Tongue (tissue), 3 donors: ENCODE measurements at places on chromosomes 6 and 20.

GRCh38 chr6:139713900-139714506, 339.6 kb upstream of the CITED2 start:
- DNase-seq, result no peak

- no peak for DNase-seq
Measured at GRCh38 chr6:88380618-88381288, 214.6 kb upstream of the CNR1 start.

- no peak for DNase-seq
Measured at GRCh38 chr6:108395297-108395696, 100.4 kb downstream of the AFG1L start.

GRCh38 chr6:110665600-110665999, 149.7 kb downstream of the CDK19 start:
- no peak for DNase-seq

DNA sequence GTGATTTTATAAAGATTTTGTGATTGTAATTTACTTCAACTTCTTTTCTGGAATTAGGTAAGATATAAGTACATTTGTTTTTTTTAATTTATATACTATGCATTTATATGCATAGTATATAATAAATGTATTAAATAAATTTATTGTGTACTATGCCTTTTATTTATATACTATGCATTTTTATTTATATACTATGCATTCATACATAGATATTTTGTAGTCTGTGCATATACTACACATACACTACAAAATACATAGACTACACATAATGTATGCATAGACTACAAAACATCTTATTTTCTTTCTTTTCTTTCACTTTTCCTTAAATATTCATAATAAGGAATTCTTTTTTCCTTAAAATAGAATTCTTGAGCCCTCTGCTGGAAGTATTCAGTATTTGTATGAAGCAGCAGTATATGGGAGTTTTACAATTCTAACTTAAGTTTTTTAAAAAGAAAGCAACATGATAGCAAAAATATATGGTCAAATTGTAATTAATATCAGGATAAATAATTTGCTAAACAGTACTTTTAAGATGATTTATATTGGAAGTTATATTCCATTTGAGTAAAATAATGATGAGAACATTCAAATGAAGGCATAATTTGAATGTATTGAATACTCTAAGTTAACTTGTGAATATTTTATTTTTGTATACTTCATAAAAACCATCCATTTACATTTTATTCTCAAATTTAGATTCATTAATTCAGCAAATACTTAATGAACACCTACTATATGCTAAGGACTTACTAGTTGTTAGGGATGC, 129.3 kb downstream of the KLHL32 start:
- peak; percentile 28 for DNase-seq

DNA sequence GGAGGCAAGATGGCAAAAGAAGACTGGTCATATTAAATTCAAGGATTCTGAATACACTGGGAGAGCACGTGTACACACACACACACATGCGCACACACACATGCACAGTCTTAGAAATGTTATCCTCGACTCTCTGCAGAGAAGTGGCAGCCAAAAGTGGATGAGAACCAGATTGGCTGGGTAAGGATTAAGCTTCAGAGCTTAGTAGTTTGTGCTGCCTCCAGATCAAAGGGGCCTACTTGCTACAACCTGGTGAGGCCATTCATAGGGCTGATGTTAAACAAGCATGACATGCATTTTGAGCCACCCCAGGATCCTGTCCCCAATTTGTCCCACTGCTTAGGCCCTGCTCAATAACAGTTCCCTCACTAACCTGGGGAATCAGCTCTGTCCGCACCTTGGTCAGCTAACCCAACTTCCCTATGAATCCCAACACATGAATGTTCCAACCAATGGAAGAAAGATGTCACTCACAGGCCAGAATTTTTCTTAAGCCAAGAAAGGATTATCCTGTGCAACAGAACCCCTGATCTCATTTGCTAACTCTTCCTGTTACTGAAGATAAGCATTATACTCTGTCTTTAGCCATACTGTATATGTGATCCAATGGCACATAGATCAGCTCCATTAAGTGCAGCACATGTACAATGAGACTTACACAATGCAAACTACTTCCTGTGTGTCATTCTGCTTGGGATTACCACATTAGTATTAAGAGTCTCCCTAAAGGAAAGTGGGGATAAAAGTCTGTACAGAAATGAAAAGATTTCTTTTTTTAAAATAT, 31.0 kb downstream of the TOMM6 start:
- no peak for DNase-seq

DNA sequence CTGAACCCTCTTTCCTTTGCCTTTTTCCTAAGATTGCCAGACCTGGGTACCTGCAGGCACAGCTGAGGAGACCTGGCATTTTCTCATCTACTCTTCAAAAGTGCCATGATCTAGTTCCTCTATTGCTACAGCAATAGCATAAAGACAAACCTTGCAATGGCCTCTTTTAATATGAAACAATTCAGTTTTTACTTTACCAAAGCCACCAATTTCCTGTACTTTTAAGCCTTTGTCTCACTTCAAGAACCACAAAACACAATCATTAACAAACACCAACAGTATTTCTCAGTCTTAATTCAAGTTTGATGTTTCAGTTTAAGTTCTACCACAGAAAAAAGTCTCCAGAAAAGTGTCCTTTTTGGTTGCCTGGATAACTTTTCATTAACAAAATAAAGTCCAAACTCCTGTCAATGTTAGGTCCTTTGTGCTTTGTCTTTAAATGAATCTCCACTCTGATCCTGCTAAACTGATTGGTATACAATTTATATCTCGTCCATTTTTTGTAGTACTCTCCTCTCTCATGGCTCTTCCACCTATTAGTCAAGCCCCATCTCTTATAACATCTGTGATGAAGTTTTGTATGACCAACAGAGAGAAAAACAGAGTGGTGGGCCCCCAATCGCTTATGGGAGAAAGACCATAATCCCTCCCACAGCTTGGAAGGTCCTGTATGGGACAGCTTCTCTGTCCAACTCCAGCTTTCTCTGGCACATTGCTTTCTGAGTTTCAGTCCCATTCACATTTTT, 50.5 kb upstream of the THEMIS start:
- DNase-seq, result no peak

DNA sequence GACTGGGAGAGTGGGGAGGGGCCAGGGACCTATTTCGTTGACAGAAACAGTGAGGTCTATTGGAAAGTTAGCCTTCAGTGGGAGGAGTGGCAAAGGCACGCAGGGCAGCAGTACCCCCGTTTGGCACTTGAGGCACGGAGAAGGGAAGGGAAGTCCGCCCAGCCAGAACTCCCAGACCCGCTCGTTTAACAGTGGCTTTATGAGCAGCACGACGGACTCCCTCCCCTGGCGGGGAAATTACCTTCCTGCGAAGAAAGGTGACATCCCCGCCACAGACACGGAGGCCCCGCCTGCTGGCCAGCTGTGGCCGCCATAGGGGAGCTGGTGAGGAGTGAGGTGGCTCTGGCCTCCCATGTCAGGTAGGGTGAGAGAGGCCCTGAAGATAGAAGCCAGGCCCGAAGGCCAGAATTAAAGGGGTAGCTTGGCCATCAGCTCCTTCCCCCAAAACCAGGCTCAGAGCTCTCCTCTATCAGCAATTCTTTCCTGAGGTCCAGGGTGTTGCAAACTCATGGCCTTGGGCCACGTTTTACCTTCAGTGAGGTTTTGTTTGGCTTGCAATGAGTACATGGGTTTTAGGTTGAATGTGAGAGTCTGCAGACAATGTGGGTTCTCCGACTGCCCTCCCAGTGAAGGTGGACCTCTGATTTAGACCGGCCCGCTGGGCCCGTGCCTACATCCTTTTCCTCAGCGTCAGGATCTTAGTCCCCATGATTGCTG, 123.7 kb downstream of the MRPL14 start:
- no peak for DNase-seq
